Caco-2 (cell line): ENCODE measurements at places on chromosomes 13 and 19.

DNA sequence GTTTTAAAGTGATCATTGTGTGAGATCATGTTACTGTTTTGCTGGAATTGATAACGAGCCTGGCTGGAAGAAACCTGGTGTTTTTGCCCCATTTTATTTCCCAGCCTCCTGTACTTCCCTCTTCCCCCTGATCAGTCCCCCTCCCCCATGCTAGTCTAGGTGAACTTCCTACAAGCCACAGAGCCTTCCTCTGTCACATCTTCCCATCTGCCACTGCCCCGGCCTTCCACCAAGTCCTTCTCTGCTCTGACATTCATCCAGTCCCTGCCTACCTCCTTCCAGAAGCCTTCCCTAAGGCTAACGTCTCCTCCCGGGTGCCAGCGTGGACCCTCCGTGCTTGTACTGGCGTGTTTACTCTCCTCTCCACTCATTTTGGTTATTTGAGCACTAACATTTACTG lies 14.3 kb downstream of the FARP1 start:
- H3K36me3 ChIP-seq: no peaks in the 10 kb centered on the region; the same call in 1 of the 2 replicates
- H3K4me3 ChIP-seq: no peak overlapping the region
- peaks cover 36% of the 10 kb centered on the region for H3K4me1 ChIP-seq
- DNase-seq: no peak
- H3K27me3 ChIP-seq: no peaks in the 10 kb centered on the region

GRCh38 chr13:26061947-26062346 lies 10.1 kb upstream of the SHISA2 start:
- no peak overlapping the region for H3K4me3 ChIP-seq
- no peaks in the 10 kb centered on the region for H3K36me3 ChIP-seq
- H3K27me3 ChIP-seq: no peaks in the 10 kb centered on the region

DNA sequence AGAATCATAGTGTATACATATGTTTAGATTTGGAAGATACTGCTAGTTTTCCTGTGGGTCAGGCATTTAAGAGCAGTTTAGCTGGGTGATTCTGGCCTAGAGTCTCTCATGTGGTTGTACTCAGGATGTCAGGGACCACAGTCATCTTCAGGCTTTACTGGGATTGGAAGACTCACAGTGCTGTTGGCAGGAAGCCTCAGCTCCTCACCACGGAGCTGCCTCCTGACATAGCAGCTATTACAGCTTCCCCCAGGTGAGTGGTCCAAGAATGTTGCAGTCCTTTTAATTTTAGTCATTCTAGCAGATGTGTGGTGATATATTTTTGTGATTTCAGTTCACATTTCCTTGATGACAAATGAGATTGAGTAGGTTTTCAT lies 16.9 kb upstream of the GPR18 start:
- no peak overlapping the region for H3K27ac ChIP-seq
- H3K27me3 ChIP-seq: no peaks in the 10 kb centered on the region
- H3K36me3 ChIP-seq: peaks cover 2% of the 10 kb centered on the region; the same call in 1 of the 2 replicates
- DNase-seq: no peak

DNA sequence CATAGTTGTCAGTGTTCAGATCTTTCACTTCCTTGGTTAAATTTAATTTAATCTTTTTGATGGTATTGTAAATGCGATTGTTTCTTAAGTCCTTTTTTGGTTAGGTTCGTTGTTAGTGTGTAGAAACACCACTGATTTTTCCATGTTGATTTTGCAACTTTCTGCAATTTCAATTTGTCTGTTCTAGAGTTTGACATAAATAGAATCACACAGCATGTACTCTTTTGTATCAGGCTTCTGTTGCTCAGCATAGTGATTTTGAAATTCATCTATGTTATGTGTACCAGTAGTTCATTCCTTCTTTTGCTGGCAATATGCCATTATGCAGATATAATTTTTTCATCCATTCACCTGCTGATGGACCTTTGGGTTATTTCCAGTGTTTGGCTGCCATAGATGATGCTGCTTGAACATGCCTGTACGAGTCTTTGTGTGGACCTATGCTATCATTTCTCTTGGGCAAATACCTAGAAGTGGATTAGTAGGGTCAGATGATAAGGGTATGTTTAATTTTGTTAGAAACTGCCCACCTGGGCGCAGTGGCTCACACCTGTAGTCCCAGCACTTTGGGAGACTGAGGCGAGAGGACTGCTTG lies 33.1 kb downstream of the BICRA start:
- DNase-seq: no peak
- no peak overlapping the region for H3K4me3 ChIP-seq
- H3K4me1 ChIP-seq: peaks cover 48% of the 10 kb centered on the region

- no peak overlapping the region for H3K4me3 ChIP-seq
- no peak for DNase-seq
- H3K4me1 ChIP-seq: no peaks in the 10 kb centered on the region
- H3K27me3 ChIP-seq: no peaks in the 10 kb centered on the region
Observed at GRCh38 chr13:64928696-64929499, 2301.2 kb downstream of the PCDH9 start.

DNA sequence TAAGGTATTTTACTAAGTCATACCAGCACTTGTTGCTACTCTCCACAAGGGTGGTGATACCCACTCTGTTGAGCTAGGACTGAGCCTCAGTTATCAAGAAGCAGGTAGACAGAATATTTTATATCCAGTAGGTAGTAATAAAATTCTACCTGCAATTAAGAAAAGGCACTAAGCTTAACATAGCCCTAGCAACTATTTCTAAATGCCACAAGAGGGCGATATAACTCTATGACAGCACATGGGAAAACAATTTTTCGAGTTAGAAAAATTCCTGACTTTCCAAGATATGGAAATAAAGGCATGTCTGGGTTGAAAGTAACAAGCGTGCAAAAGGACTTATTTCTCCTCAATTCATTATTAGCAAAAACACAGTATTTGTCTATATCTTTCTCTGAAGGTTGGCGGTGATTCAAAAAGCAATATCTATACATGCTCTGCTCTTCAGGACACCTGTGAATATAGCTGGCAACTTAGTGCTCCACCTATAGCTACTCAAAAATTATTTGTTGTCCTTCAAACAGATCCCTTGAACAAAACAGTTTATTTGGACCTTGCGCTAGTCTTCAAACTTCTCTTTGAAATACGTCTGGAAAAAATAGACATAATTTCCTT lies 14.7 kb downstream of the CCDC169 start:
- H3K27ac ChIP-seq: no peak overlapping the region
- DNase-seq: no peak
- no peak overlapping the region for H3K4me3 ChIP-seq
- no peaks in the 10 kb centered on the region for H3K27me3 ChIP-seq

DNA sequence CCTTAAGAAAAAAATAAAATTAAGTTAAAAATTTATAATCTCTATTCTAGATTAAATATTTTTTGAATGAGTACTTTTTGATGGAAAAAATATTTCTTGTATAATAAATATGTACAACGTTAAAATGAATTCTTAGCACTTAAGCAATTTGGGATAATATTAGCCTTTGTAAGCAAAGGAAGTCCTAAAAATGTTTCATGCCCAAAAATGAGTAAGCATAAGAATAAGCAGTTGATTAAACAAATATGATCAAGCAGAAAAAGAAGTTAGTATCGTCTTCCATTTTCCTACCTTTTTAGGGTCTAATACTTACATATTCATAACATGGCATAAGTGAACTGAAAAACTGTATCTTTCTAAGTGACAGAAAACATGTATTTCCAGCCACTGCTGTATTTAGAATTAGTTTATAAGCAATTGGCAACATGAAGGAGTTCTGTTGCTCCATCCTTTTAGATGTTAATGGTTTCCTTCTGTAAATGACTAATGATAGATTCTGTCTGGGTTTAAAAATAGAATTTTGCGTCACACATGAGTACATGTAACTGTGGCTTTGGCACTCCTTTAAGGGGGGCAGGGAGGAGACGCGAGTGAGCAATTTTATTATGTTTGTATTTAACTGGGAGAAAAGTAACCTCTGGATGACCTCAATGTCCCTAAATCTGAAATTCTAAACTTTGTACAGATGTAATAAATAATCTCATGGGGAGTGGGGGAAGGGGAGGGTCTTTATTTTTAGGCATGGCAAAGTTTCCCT lies 237.4 kb downstream of the RGCC start:
- DNase-seq: no peak
- H3K36me3 ChIP-seq: no peaks in the 10 kb centered on the region
- peak overlapping the region; percentile 94 for H3K27ac ChIP-seq
- no peaks in the 10 kb centered on the region for H3K27me3 ChIP-seq

DNA sequence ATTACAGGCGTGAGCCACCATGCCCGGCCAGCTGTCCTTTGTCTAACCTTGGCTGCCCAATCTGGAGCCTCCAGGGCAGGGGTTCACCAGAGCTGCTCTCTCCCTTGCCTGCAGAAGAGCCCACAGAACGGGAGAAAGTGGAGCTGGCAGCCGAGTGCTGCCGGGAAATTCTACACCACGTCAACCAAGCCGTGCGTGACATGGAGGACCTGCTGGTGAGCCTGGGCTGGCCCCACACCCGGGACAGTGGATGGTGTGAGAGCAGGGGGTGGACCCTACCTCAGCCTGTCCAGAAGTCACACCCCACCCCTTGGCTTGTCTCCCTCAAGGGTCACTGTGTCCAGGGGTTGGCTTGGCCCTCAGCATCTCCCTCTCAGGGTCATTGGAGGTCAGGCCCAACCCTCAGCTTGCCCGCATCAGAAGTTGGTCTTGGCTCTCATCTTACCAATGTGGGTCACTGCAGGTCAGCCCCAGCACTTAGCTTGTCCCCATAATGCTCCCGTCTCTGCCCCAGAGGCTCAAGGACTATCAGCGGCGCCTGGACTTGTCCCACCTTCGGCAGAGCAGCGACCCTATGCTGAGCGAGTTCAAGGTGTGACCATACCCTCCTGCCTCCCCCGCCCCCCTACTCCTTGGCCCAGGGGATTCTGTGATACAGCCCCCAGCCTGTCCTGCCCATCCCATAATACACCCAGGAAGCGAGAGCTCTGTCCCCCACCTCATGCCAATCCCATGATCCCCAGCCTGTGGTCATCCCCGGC lies 20.4 kb downstream of the ARHGEF1 start:
- DNase-seq: no peak
- no peaks in the 10 kb centered on the region for H3K27me3 ChIP-seq
- H3K27ac ChIP-seq: peak overlapping the region; percentile 98
- H3K4me1 ChIP-seq: peaks cover 26% of the 10 kb centered on the region
- H3K4me3 ChIP-seq: no peak overlapping the region

DNA sequence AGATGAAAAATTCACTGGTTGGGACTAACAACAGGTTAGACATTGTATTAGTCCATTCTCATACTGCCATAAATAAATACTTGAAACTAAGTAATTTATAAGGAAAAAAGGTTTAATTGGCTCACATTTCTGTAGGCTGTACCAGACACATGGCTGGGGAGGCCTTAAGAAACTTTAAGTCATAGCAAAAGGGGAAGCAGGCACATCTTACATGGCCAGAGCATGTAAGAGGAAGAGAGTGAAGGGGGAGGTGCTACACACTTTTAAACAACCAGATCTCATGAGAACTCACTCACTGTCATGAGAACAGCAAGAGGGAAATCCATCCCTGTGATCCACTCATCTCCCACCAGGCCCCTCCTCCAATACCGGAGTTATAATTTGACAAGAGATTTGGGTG lies 125.9 kb downstream of the SUCLA2 start:
- no peaks in the 10 kb centered on the region for H3K4me1 ChIP-seq
- H3K27me3 ChIP-seq: no peaks in the 10 kb centered on the region
- DNase-seq: no peak
- H3K36me3 ChIP-seq: no peaks in the 10 kb centered on the region
- no peak overlapping the region for H3K4me3 ChIP-seq

- no peaks in the 10 kb centered on the region for H3K27me3 ChIP-seq
- H3K4me3 ChIP-seq: peak overlapping the region; percentile 79
- no peaks in the 10 kb centered on the region; the same call in 1 of the 2 replicates for H3K36me3 ChIP-seq
- peak overlapping the region; percentile 98 for H3K27ac ChIP-seq
- DNase-seq: peak; percentile 69
- H3K4me1 ChIP-seq: 0 out of 2 replicates have a peak, but pooled peaks cover 5% of the 10 kb centered on the region
Observed at GRCh38 chr19:33175886-33176669, 18.1 kb upstream of the LRP3 start.

DNA sequence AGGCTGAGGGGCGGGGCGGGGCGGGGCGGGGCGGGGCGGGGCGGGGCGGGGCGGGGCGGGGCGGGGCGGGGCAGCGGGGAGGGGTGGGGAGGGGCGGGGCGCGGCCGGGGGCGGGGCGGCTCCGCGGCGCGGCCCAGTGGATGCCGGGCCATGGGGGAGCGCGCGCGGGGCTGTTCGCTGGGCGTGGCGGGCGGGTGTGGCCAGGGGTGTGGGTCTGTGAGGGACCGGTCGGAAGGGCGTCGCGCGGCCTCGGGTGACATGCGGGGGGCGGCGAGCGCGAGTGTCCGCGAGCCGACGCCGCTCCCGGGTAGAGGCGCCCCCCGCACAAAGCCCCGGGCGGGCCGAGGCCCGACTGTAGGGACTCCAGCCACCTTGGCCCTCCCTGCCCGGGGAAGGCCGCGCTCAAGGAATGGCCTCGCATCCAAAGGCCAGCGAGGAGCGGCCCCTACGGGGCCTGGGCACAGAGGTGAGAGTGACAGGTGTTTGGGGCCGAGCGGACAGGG lies at the start of gene ZFP28:
TSS of gene ZFP28 (plus strand) at position 188 of the 503 bp plus-strand sequence. CDS start at position 259, 71 bp downstream.
- no peak within 1 kb of the TSS for H3K27ac ChIP-seq
- no peaks in the 10 kb centered on the region for H3K36me3 ChIP-seq
- no peaks in the 10 kb centered on the region for H3K27me3 ChIP-seq
- no peak for DNase-seq
- H3K4me3 ChIP-seq: no peak within 1 kb of the TSS

GRCh38 chr13:46595136-46595884 lies 42.3 kb downstream of the LRCH1 start:
- no peak overlapping the region for H3K4me3 ChIP-seq
- H3K4me1 ChIP-seq: peaks cover 72% of the 10 kb centered on the region
- no peaks in the 10 kb centered on the region for H3K27me3 ChIP-seq

- H3K27me3 ChIP-seq: no peaks in the 10 kb centered on the region
- no peak overlapping the region for H3K4me3 ChIP-seq
- peaks cover 4% of the 10 kb centered on the region; the same call in 1 of the 2 replicates for H3K4me1 ChIP-seq
- 0 out of 2 replicates have a peak, but pooled peaks cover 1% of the 10 kb centered on the region for H3K36me3 ChIP-seq
Observed at GRCh38 chr19:34501339-34502320, 20.1 kb downstream of the WTIP start.

DNA sequence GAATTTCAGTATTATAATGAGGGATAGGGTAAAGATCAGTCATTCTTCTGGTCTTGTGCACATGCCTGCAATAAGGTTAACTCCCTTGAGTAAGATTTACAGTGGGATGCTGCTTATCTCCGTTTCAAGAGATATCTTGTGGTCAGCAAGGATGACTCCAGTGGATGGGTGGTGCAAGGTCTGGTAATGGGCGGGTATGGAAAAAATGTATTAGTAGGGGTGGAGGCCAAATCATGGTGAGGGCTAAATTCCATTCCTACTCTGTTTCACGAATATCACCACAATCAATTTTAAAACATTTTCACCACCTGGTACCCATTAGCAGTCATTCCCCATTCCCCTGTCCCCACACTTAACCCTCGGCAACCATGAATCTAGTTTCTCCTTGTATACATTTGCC lies 40.6 kb downstream of the CCDC122 start:
- no peak overlapping the region for H3K27ac ChIP-seq
- no peaks in the 10 kb centered on the region for H3K27me3 ChIP-seq
- H3K4me1 ChIP-seq: no peaks in the 10 kb centered on the region
- no peak for DNase-seq
- no peaks in the 10 kb centered on the region for H3K36me3 ChIP-seq
